ENCODE measurements at places on chromosomes 4 and X.

- no peak for DNase-seq
Observed at GRCh38 chr4:9989918-9990635, 31.2 kb downstream of the SLC2A9 start.

DNA sequence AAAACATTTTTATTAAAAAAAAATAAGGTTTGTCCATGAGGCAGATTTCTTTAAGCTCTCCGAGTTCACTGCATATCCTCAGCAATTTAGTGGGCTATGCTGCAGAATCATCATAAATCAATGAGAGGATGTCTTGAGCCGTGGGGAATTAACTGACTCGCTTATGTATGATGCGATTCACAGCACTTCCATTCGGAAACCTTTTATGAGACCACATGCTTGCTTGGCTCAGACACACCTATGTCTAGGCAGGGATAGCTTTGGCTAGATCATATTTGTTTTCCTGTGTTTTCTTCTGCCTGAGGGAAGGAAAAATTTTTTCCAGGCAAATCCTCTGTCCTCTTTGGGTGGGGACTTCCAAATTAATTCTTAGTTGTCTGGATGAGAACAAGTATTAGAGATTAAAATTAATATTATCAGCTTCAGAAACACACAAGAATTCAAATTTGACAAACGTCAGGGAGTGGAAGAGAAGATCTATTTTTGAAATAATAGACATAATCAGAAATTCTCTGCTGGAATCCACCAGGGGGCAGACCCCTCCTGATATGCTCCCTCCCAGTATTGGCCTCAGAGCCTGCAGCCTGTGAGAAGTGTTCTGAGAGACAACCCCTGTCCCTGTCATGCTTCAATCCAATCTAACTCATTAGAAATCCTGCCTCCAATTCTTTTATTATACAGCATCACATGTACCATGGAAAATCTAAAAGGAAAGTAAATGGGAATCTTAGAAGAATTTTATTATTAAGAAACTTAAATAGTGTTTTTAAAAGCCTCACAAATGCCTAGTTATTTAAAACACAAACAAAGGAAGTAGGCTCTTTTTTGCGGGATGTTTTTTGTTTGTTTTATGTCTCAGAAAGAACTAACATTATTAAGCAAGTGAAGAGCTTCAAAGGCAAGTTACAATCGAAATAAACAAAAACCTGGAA is 345.1 kb upstream of the TACR3 start:
- no peak for DNase-seq

DNA sequence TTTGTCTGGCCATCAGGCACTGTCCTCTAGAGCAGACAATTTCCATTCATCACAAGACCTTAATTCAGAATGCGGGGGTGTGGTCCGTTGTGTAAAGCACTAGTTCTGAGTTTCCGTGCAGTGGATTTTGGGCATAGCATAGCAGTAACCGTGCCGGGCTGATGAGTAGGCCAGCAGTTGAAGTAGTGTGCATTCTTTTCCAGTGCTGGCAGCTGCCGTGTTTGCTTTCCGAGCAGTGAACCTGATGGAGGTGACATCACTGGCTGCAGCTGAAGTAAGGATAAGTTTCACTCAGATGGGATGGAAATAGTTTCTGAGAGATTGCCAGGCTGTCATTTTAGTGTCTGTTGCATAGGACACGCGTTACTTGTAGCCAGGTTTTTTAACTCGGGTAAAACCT is 107.0 kb upstream of the STIM2 start:
- no peak for DNase-seq

- DNase-seq, result no peak
Observed at GRCh38 chr4:62119195-62119594, 919.1 kb downstream of the ADGRL3 start.

DNA sequence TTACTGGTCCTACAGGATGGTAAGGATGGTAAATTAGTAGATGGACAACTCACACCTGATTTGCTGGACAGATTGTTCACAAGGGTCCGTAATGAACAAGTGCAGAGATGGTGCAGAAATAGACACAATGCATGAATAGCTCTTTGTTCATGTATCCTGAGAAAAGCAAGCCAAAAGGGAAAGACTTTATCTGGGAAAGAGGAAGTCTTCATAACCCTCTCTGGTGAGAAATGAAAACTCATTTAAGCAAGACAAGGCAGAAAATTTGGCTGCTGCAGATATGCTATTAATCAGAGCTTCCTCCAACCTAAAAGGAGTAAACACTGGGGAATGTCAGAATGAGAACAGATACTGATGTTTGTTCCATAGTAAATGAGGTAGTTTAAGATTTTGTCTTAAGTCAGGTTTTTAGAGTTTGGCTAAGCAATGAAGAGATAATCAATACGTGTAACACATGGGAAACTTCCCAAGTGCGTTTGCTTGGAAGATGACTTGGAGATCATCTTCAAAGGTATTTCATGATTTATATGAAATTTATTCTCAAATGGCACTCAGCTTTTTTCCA is 152.4 kb upstream of the BMPR1B start:
- no peak for DNase-seq

DNA sequence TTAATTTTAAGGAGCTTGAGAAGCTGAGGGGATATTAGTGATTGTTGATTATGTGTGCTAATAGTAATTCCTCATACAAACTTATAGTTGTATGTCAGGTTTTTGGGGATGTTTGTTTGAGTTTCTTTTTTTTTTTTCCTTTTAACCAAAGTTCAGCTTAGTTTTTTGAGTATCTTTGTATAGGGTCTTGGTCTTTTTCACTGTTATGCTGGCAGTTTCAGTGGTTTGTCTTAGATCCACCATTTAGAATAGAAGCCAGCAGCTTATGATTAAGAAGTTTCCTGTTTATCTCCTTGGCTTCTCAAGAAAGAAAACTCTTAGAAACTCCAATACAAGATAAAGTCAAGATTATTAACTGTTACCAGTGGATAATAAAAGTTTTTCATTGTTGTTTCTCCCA is 16.1 kb downstream of the CPEB2 start:
- no peak for DNase-seq

DNA sequence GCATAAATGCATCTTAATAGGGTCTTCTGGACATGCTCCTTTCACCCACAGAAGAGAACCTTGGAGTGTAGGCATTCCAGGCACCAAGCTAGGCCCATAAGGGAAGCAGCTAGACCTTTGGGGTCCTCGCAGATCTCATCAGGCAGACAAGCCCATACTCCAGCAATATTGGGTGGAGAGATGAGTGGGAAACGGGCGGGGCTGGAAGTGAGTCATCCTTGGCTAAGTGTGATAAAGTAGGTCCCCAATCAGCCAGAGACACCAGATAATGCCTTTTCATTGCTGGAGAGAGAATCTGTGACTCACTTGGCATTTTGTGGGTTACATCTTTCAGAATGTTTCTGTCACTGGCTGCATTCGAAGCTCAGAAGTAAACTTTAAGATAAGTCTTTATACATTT is 133.3 kb upstream of the MBNL3 start:
- DNase-seq, result no peak

Data from DMS79 treated with DMSO at 0.1 percent for 48 hours (cell line).